ENCODE measurements at places on chromosomes 1 and 21.

DNA sequence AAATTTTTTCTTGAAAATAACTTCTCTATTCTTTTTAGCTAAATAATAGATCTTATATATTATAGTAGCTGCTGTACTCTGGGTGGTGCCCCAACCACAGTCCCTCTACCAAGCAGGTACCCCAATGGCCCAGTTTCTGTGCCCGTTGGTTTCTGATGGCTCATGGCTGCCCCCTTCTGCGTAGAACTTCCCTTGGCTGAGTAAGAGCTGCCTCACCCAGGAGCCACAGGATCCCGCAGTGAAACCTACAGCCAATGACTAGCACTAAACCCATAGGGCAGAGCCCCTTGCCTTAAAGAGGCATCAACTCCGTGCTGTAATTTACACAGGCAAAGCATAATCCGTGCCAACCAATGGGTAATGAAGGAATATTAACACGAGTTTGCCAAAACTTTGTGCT, 247.5 kb downstream of the USH2A start:
- DNase-seq: no peak

DNA sequence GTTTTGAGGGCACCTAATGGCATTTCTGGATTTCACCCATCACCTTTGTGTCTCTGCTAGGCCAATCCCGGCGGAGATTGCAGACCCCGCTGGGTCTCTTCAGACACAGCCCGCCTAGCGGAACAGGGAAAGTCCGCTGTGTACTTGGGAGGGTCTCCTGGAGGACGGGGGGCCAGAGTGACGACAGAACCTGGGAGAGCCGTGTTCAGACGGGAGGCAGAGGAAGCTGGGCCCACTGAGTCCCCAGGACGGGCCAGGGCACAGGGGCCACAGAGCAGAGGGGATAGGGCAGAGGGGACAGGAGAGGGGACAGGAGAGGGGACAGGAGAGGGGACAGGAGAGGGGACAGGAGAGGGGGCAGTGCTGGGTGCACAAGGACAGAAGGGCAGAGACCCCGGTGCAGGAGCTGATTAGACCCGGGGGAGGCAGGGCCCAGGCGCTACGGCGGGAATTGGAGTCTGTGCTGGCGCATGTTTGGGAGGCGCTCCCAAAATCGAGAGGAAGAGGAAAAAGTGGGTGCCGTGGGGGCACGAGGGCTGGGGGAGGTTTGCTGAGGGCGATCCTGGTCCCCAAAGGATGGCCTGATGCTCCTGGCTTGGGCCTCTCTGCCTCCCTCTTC, 12.7 kb downstream of the TRPM2 start:
- DNase-seq: no peak

- no peak for DNase-seq
These were observed 94.8 kb downstream of the EBNA1BP2 start for GRCh38 chr1:43077273-43077672.

GRCh38 chr1:207417076-207417475, 37.1 kb upstream of the CR2 start:
- no peak for DNase-seq

DNA sequence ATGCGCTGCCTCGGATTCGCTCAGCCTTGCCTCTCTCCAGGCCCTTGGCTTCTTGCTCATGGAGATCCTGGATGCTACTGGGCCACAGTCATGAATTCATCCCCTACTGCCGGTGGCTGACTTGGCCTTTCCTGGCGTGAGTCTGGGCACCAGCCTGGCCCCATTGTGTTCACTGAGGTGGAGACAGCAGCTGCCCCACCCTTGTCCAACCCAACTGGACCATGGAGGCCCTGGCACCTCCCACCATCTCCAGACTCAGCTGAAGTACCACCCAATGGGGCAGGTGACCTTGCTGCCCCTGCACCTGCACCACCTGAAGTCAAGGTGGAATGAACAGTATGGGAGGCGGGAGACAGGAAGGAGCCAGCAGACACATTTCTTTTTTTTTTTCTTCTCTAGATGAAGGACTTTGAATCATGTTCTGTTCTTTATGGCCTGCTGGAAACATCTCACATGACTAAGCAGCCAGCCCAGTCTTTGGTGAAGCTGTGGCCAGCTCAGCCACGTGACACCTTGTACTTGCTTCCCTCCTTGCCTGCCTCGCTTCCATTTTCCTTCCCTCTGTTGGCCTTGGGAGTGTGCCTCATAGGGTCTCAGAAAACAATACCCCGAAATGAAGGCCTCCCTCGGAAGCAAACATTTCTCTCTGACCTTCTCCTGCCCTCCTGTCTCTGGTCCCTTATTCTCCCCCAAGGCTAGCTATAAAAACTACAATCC, 3.8 kb upstream of the SLC30A2 start:
- no peak for DNase-seq

DNA sequence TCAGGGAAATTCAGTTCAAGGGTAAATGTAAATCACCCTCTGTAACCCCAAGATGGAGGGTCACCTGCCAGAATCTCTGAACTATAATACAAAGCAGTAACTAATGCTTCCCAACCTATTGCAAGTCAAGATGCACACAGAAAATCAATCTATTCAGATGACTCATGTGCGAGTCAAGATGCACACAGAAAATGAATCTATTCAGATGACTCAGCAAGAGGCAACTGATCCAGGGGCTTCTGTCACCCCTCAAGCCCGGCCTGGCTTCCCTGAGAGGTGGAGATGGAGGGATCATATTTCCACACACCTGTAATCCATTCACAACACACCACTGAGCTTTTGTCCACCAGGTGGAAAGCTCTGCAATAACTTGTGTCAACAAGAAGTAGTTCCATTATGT, 17.4 kb upstream of the HIVEP3 start:
- peak; percentile 35 for DNase-seq

DNA sequence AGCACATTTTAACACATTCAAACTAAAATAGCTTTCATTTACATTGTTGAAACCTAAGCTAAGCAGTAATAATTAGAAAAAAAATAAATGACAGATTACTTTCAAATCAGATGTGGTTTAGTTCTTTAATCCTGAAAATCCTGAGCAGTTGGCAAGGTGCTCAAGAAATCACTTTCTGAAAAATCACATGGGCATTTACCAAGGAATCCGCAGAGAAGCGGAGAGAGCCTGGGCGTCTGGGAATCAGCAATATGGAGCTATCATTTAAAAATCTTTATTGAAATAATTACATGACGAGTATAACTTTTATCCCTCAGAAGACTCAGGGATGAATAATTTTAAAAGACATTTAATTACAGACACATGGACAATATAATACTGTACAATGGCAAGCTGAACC, 30.2 kb downstream of the GRIK1 start:
- no peak for DNase-seq

DNA sequence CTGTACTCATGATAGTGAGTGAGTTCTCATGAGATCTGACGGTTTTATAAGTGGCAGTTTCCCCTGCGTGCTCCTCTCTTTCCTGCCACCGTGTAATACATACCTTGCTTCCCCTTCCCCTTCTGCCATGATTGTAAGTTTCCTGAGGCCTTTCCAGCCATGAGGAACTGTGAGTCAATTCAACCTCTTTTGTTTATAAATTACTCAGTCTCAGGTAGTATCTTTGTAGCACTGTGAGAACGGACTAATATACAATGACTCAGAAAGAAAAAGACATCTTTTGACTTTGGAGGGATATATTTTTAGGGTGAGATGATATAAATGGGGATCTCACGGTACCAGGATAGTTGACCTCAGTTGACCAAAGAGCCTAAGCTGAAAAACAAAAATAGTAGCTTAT, 74.7 kb upstream of the BACH1 start:
- no peak for DNase-seq

DNA sequence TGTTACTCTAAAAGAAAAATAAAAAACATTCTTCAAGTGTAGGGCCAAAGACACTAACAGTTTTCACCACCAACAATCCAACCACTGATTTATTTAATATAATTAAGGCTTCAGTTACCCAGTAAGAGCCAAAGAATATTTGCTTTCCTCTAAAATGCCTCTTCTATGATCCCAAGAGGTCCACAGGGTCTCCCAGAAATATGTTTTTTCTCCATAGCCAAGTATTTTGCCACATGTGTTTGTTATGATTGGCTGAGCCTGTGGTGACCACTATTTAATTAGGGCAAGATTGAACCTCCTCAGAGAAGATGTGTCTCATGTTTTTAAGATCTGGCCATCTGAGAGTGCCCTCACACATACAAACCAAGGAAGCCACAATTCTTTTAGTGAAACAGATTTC, 135.9 kb downstream of the TPR start:
- DNase-seq: no peak

DNA sequence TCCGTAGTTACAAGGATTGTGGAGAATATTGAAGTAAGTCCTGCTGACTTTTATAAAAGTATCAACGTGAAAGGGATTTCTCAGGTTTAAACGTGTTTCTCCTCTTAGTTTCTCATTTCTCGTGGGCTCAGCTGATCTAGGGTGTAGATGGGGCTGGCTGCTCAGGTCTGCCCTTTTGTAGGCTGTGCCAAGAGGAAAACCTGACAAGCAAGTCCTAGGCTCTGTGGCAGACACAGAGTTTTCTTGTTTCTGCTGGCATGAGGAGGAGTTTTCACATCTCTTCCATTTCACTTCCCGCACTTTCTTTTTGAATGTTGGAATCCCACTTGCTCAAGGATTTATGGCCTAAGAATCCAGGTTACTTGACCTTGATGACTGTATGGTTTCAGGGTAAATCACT, 14.8 kb downstream of the VPS13D start:
- DNase-seq: no peak

DNA sequence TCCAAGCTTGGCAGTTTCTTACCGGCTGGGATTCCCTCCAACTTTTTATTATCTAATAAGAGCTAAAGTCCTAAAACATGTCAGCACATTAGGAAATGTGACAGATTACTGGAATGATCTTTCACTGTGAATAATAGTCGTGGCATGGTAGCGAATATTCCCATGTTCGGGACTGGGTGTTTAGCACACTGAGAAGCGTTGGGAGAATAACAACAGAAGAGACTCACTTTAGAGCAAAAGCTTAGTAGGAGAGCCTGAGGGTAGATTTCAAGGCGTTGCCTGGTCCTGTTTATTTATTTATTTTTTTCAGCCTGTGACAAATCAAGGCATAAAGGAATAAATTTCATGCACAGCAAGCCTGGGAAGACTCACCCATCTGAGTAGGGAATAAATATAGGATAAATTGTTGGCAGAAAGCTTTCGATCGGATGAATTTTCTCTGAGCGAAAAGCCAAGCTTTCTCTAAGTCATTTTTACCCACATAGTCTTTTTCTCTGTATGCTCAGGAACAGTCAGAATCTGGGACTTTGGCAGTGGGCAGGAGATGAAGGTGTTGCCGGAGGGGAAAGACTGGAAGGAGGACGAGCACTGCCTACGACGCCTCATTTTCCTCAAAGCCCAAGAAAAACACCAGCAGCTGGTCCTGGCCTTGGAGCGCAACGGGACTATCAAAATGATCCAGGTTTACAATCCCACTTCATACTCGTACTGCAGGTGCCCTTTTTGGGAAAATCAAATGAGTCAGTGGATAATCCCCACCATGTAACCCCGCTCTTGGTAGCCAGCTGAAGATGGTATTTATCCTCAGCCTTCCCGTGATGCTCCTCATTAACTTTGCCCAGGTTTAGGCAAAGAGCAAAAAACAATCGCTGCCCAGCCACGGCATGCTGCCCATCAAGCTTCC, 97.2 kb downstream of the WDR64 start:
- no peak for DNase-seq

DNA sequence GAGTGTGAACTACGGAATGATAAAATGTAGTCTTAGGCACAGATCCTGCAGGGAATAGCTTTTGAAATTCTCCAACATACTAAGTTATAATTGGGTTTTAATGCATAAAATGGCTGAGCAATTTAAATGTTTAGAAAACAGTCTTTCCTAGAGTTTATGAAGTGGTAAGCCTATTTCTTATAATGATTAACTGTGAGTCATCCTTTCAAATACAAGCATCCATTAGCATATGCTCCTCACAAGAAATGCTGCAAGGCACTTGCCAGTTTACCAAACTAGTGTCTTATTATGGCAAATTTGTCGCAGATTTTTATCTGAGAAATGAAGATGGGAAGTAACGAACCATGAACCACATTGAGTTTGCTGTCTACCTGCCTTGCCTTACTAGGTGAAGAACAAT, 101.3 kb upstream of the ESRRG start:
- DNase-seq: no peak

GRCh38 chr1:236774926-236775325, 20.2 kb upstream of the MTR start:
- DNase-seq: no peak

DNA sequence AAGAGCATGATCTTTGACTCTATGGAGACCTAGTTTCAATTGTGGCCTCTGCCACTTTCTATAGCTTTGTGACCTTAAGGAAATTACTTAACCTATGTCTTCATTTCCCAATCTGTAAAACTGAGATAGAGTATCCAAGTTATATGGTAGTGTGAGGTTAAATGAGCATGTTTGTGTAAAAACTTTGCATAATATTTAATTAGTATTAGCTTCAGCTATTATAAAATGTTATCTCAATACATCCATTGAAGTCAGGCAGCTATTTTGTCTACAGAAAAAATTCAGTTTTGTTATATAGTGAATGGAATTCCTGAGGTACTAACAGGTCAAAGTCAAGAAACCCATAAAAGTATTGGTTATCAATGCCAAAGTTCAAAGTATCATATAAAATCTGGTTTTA, 53.6 kb downstream of the GPATCH2 start:
- DNase-seq: no peak

- no peak for DNase-seq
These were observed 77.1 kb downstream of the CD247 start for GRCh38 chr1:167441222-167441621.

DNA sequence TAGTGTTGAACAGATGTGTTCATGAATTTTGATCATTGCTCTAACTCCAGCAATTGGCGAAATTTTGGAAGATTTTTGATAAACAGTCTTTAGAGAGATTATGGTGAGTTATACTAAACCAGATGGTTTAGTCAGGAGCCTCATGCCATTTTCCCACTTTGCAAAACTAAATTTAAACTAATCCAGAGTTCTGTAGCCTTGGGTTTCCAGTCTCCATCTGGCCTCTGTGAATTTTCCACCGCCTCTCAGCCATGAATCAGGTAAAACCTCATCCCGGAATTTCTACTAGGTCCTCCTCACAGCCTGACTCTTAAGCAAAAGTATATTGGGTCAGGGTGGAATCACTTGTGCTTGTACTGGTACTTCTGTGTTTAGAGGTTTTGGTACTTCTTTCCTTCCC, 44.8 kb downstream of the CLEC20A start:
- DNase-seq: no peak

DNA sequence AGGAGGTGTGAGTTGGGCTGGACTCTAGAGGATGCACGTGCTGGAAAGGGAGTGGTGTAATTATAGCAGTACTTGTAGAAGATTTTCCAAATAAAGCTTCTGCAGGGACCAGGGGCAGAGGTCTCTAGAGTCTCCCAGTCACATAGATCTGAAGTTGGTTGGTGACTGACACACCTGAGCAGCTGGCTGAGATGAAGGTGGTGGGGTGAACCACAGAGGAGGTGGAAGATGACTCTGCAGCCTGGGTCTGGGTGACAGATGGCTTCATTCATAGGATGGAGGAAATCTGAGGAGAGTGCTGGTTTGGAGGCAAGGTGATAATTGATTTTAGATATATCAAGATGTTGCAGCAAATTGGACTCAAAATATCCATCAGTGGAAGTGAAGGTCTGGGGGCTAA, 178.9 kb upstream of the IVNS1ABP start:
- DNase-seq: no peak
